GM18507 (cell line): ENCODE measurements at places on chromosomes 5 and 9.

GRCh38 chr9:121233906-121234831 lies 32.5 kb upstream of the RAB14 start:
- no peak for DNase-seq

- DNase-seq, result no peak
Observed at GRCh38 chr5:54828151-54828550, 157.2 kb downstream of the ESM1 start.

- DNase-seq, result no peak
Observed at GRCh38 chr5:73674669-73675004, 48.6 kb downstream of the ARHGEF28 start.

DNA sequence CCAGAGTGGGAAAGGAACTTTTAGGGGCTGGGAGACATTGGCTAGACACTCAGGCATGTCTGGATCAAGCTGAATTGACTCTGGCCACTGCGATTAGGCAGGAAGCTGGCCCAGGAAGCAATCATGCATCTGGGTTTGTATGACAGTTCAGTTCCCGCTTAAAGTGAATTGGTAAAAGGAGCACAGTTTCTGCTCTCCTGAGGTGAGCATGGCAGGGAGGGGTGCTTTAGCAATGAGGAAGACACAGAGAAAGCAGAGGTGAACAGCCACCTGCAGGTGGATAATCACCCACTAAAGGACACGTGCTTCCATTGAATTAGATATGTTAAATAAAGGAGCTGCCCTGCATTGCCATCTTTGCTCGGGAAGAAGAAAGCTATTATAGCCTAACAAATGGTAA lies 248.1 kb upstream of the MAP3K1 start:
- no peak for DNase-seq

DNA sequence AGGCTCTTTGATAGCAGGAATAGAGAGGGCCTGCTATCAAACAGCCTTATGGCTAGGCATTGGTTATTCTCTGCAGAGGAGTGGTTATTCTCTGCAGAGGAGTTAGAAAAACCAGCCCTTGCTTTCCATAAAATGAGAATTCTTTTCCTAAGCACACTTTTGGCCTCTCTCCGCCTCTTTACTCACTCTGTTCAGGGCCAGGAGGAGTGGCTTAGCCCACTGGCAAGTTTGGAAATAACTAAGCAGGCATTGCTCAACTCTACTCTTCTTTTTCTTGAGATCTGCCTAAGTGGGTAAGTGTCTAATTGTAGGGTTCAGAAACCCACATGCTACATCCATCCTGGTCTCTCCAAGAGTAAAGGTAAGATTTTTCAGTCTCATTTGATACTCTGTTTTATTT lies 341.7 kb downstream of the KIAA0825 start:
- no peak for DNase-seq

DNA sequence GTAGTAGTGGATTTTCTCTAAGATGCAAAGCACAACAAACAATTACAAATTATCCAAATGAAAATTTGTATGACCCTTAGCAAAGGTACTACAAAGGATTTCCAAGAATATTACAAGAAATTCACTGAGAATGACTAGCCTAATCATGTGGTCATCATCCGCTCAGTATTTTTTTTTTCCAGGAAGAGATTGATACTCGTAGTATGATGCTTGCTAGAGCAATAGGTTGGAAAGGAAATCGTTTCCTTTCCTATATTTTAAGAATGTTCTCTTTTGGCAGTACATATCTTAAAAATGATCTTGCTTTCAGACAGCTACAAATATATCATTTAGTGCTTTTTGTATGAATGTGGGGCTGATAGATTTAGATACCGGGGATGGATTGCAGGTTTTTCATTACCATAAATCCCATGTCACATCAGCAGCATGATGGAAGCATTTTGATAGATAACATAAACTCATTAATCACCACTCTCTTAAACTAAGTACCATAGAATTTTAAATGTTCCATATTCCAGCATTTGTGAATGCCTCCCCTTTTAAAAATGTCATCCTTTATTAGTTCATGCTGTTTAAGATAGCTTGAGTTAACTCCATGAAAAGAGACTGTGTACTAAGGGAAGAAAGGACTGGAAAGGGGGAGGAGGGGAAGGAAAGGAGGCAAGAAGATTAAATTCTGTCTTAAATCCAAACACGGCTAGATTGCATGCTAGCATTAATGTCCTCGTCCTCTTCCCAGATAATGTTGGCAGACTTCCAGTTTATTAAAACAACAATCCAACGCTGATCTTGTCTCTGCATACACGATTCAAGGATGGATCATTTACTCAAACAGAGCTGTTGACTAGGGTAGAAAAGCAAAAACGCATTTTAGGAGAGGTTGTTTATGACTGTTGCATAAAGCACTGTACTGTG lies 311.7 kb upstream of the ZNF608 start:
- no peak for DNase-seq

DNA sequence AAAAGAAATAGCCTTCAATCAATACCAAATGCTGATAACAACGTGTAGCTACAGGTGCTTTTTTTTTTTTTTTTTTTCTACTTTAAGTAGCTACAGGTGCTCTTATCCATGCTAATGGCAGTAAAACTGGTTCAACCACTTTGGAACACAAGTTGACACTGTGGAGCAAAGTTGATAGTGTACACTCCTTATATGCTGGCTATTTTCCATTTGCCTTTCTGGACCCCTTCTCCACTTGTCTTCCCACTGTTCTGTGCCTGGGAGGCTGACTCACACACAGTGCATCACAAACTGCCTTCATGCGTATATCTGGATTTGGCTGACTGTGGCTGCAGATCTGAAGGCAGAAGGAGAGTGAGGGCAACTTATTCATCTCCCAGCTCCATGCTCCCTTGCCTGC lies 247.9 kb downstream of the MSX2 start:
- DNase-seq, result no peak

- no peak for DNase-seq
Observed at GRCh38 chr5:154301726-154302125, 111.2 kb downstream of the GALNT10 start.

DNA sequence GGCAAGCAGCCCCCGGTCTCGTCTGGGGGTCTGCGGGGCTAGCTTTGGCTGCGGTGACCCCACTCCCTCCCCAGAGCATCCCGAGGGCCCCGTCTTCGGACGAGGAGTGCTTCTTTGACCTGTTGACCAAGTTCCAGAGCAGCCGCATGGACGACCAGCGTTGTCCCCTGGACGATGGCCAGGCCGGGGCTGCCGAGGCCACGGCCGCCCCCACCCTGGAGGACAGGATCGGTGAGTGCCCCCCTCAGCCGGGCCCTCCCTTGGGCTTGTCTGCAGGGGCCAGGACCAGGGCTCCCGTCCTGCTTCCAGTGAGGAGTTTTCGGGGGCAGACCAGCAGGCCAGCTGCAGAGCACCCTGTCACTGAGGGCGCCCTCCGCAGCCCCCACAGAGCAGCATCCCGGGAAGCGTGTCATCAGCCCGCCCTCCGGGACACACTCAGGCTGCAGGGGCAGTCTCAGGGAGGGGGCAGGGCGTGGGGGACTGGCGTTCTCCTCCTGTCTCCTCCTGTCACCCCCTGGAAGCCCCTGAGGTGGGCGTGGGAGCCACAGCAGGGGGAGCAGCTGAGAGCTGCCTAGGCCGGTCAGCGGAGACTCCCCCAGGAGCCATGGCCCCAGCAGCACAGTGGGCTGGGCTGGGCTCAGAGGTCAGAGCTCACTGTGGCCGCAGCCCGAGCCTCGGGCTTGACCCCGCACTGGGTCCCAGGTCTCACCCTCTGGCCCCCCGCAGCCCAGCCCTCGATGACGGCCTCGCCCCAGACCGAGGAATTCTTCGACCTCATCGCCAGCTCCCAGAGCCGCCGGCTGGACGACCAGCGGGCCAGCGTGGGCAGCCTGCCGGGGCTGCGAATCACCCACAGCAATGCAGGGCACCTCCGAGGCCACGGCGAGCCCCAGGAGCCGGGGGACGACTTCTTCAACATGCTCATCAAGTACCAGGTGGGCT lies 7.7 kb downstream of the DNLZ start:
- no peak for DNase-seq
